ENCODE measurements at places on chromosomes 1 and 21. TPM values are rescaled to one million over a fixed set of nuclear protein-coding genes. Genes with fewer than 3 reads are reported as not detected.

Gene KDF1
- not detected for total RNA-seq

Gene PTGER3
- total RNA-seq, result not detected

Gene TCP10L
- 0.33 TPM for total RNA-seq

Gene MMEL1
- not detected for total RNA-seq

Gene TSSK3
- total RNA-seq, result 0.62 TPM

Gene LAD1
- not detected for total RNA-seq

Gene CLCA2
- total RNA-seq, result under 0.01 TPM

Gene C8B
- total RNA-seq, result not detected

Gene MYBPHL
- under 0.01 TPM for total RNA-seq

Gene TMPRSS3
- not detected for total RNA-seq

Gene TPTE
- total RNA-seq, result not detected

Gene MX2
- 206 TPM for total RNA-seq

Gene CIART
- total RNA-seq, result 8.3 TPM

Gene CFHR4
- not detected for total RNA-seq

Gene FCRL4
- total RNA-seq, result not detected

Gene ATP1A4
- under 0.01 TPM for total RNA-seq

Gene ZBED6
- total RNA-seq, result 40.3 TPM

Gene HSF2BP
- total RNA-seq, result 0.93 TPM

Gene GPR61
- under 0.01 TPM for total RNA-seq

Gene GPR37L1
- not detected for total RNA-seq

Gene CDC42
- total RNA-seq, result 484 TPM

Gene GPX7
- total RNA-seq, result 20.0 TPM

Gene FHL3
- 18.5 TPM for total RNA-seq

Gene TRAF3IP3
- not detected for total RNA-seq

Gene OR6N1
- not detected for total RNA-seq

Gene DMAP1
- 24.0 TPM for total RNA-seq

Gene ERG
- not detected for total RNA-seq

Gene MAEL
- total RNA-seq, result not detected

Gene PBX1
- total RNA-seq, result 3.2 TPM

Gene FMO5
- 3.4 TPM for total RNA-seq

Gene NR5A2
- under 0.01 TPM for total RNA-seq

Gene LHX8
- not detected for total RNA-seq

Gene TNFRSF18
- total RNA-seq, result not detected

Gene IL23R
- not detected for total RNA-seq

Gene FNDC5
- not detected for total RNA-seq

Gene LRRC71
- not detected for total RNA-seq

Gene STRIP1
- 48.9 TPM for total RNA-seq

Gene VCAM1
- total RNA-seq, result not detected

Gene OR2W3
- total RNA-seq, result 1.1 TPM

Gene FALEC
- not detected for total RNA-seq

Gene PIGR
- total RNA-seq, result not detected

Gene RWDD3
- 36.0 TPM for total RNA-seq

Gene OR2L5
- 0.36 TPM for total RNA-seq

Gene NKAIN1
- total RNA-seq, result under 0.01 TPM

Gene FAM72B
- total RNA-seq, result 3.4 TPM

Gene KCNT2
- total RNA-seq, result not detected

Gene FOXD2
- not detected for total RNA-seq

Gene A3GALT2
- not detected for total RNA-seq

Gene DNAH14
- 10.3 TPM for total RNA-seq

Gene CHIA
- not detected for total RNA-seq

Gene BTBD8
- total RNA-seq, result 2.0 TPM
